ENCODE measurements at places on chromosomes 11 and 22. TPM values are rescaled to one million over a fixed set of nuclear protein-coding genes. Genes with fewer than 3 reads are reported as not detected.

Gene MS4A1
- 318 TPM for total RNA-seq

Gene DERL3
- total RNA-seq = 44.3 TPM

Gene GGTLC3
- total RNA-seq = not detected

Gene SLC25A18
- total RNA-seq = 9.7 TPM

Gene TAF10
- total RNA-seq = 139 TPM

Gene MFNG
- total RNA-seq = 94.6 TPM

Gene PHOX2A
- not detected for total RNA-seq

Gene OR2AG1
- total RNA-seq = 0.26 TPM

Gene PRRG4
- total RNA-seq = 3.2 TPM

Gene CD6
- 31.4 TPM for total RNA-seq

Gene MTA2
- total RNA-seq = 154 TPM

Gene SLC22A25
- not detected for total RNA-seq

Measured in spleen (tissue), 13 donors.